Endothelial cell of umbilical vein (primary cell): ENCODE measurements at places on chromosomes 7 and 10. TPM values are rescaled to one million over a fixed set of nuclear protein-coding genes. Genes with fewer than 3 reads are reported as not detected.

The PNLIPRP1 gene
- total RNA-seq: not detected in 2 replicates

The TRIP6 gene
- 84.5 and 90.3 TPM in 2 replicates for total RNA-seq

The CHST12 gene
- 28.8 and 30.2 TPM in 2 replicates for total RNA-seq

The GAD2 gene
- total RNA-seq: not detected in 2 replicates

The CHRM2 gene
- not detected in 2 replicates for total RNA-seq

The ZNF736 gene
- 6.3 and 9.0 TPM in 2 replicates for total RNA-seq

The RPEL1 gene
- not detected in 2 replicates for total RNA-seq

The C7orf33 gene
- not detected in 2 replicates for total RNA-seq

The SUFU gene
- total RNA-seq: 14.5 and 16.3 TPM in 2 replicates

The PGAM1 gene
- total RNA-seq: 357 and 375 TPM in 2 replicates

The NEUROG3 gene
- not detected in 2 replicates for total RNA-seq

The SLC29A3 gene
- 3.5 and 5.0 TPM in 2 replicates for total RNA-seq

The CFTR gene
- not detected in 2 replicates for total RNA-seq

The ATOH7 gene
- total RNA-seq: not detected in 2 replicates

The MYL10 gene
- total RNA-seq: not detected in 2 replicates

The PAPOLB gene
- 0.07 TPM in 2 replicates for total RNA-seq

The HTR5A gene
- not detected in 2 replicates for total RNA-seq

The NXPH1 gene
- not detected in 2 replicates for total RNA-seq

The TFEC gene
- 7.9 TPM in 2 replicates for total RNA-seq

The SEMA3D gene
- 10.3 and 14.1 TPM in 2 replicates for total RNA-seq

The CPXM2 gene
- total RNA-seq: 0.42 and 2.7 TPM in 2 replicates

The SFRP4 gene
- total RNA-seq: not detected in 2 replicates

The RGR gene
- total RNA-seq: not detected in 2 replicates

The FBXL13 gene
- total RNA-seq: 4.6 and 5.2 TPM in 2 replicates

The RNLS gene
- 2.5 and 3.6 TPM in 2 replicates for total RNA-seq

The MACROH2A2 gene
- not detected in 2 replicates for total RNA-seq

The TRPV5 gene
- total RNA-seq: not detected in 2 replicates

The PDE6C gene
- not detected in 2 replicates for total RNA-seq

The DIP2C gene
- total RNA-seq: 10.1 and 10.7 TPM in 2 replicates

The PNLIPRP2 gene
- total RNA-seq: not detected in 2 replicates

The ANKRD30A gene
- total RNA-seq: not detected in 2 replicates

The SLC16A9 gene
- total RNA-seq: not detected in 2 replicates

The TMEM213 gene
- not detected in 2 replicates for total RNA-seq

The SUGCT gene
- total RNA-seq: 1.4 and 2.2 TPM in 2 replicates

The FANK1 gene
- 1.4 and 1.6 TPM in 2 replicates for total RNA-seq

The MLXIPL gene
- total RNA-seq: not detected in 2 replicates

The CTTNBP2 gene
- total RNA-seq: 0.25 and 0.35 TPM in 2 replicates

The SLC39A12 gene
- total RNA-seq: not detected in 2 replicates

The DMBT1 gene
- total RNA-seq: not detected in 2 replicates

The SLC26A4 gene
- total RNA-seq: 0.77 and 1.3 TPM in 2 replicates

The EN2 gene
- not detected in 2 replicates for total RNA-seq

The CUX1 gene
- 45.0 and 49.8 TPM in 2 replicates for total RNA-seq
